ENCODE measurements at places on chromosomes 1 and 21.

DNA sequence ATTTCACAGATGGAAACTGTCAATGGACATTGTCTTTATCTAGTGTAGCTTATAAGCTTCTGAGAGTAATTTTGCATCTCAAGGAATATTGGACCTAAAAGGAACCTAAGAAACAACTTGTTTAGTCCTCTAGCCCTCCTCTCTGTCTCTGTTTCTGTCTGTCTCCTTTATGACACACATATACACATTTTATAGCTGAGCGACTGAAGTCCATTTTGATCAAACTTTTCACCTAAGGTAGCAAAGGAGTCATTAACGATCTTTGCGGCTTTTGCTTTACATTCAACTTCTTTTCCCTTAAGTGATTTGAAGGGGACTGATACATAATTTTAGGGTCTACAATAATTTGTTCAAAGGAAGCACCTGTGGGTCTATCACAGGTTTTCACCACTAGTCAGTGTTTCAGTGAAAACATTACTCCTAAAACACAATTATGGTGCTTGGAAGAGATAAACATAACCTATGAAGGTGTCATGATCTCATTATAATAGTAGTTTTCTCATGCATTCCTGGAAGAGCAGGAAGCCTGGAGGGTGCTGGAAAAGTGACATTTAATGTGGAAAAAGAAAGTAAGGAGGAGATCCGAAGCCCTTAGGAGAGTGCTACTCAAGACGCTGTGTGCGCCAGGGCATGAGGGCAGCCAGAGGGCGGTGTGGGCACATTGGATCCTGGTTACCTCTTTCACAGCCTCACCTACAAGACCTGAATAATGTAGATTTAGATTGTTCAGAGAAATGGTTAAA, 248.6 kb downstream of the DNM3 start:
- DNase-seq = peak; percentile 12

- no peak for DNase-seq
Observed at GRCh38 chr1:211813590-211813989, 17.0 kb downstream of the LPGAT1 start.

DNA sequence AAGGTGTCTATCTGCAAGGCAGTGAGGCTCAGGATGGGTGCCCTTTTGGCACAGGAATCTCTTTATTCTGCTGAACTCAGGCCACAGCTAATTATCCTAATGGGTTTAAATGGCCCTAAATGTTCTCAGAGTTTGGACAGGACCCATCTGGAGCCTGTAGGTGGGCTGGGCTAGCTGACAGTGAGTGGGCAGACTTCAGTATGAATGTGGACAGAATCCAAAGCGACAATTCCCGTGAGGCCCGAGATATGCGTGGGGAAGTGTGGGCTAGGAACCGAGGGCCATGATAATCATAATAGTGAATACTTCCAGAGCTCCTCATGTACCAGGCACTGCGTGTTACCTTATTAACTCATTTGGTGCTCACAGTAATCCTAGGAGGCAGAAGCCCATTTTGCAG, 165.3 kb downstream of the GRIK3 start:
- no peak for DNase-seq

GRCh38 chr1:64699327-64699726, 45.5 kb upstream of the RAVER2 start:
- DNase-seq = no peak

- peak; percentile 49 for DNase-seq
Observed at GRCh38 chr1:41447995-41448770, 36.3 kb downstream of the EDN2 start.

- no peak for DNase-seq
Observed at GRCh38 chr1:19698181-19698580, 33.5 kb downstream of the HTR6 start.
